ENCODE measurements at places on chromosomes 11 and 22.

GRCh38 chr11:9385327-9385899, 961 bp downstream of the IPO7 start:
- no peak for DNase-seq

- peak; percentile 82 for DNase-seq
These were observed 284.0 kb downstream of the KIRREL3 start for GRCh38 chr11:126716456-126717083.

- no peak for DNase-seq
These were observed 3.0 kb downstream of the MAFF start for GRCh38 chr22:38204784-38205183.

DNA sequence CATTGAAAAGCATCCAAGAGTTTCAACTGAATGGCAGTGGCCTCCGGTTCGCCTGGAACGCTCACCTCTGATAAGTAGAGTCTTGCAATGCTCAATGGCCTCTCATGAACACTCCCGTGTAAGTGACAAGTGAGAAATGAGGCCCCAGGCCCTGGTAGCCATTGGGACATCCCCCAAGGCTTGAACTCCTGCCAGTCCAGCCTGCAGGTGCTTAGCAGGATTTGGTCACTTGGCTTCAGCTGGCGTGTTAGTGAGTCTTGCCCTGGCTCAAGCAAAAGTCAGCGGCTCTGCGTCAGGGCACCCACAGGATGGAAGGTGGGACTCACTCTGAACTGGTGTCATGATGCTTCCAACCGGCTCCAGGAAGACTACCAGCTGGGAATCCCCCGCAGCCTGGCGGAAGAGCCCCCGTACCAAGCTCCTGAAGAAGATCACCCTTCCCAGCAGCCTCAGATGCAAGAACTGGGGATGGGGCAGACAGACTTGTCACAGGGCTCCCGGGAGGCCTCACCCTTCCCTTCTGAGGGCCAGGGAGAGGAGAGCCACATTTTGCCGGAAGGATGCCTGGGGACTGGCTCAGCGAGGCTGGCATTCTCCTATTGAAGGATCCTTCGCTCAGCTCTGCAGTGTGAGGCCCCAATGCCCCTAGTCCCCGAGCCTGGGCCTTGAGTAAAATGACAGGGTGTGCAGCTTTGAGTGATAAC, 19.3 kb downstream of the MB start:
- no peak for DNase-seq

- no peak for DNase-seq
These were observed 320.8 kb downstream of the BLID start for GRCh38 chr11:121795174-121795573.

- no peak for DNase-seq
These were observed 231.4 kb downstream of the BLID start for GRCh38 chr11:121884626-121885025.

DNA sequence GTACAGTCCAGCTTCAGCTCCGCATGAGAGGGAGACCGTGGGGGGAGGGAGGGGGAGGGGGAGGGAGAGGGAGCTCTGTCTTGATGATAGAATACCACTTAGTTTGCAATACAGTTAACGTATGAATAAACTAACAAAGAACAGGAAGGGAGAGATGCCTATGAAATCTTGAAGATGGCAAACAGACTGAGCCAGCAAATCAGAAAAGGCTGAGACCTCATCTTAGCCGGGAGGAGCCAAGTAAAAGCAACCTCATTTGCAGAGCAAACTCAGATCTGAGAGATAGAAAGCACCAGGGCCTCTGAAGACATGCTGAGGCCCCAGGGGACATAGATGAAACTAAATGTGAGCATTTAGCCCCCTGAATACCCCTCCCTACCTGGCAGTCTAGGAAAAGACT, 23.0 kb downstream of the APLP2 start:
- DNase-seq: no peak

DNA sequence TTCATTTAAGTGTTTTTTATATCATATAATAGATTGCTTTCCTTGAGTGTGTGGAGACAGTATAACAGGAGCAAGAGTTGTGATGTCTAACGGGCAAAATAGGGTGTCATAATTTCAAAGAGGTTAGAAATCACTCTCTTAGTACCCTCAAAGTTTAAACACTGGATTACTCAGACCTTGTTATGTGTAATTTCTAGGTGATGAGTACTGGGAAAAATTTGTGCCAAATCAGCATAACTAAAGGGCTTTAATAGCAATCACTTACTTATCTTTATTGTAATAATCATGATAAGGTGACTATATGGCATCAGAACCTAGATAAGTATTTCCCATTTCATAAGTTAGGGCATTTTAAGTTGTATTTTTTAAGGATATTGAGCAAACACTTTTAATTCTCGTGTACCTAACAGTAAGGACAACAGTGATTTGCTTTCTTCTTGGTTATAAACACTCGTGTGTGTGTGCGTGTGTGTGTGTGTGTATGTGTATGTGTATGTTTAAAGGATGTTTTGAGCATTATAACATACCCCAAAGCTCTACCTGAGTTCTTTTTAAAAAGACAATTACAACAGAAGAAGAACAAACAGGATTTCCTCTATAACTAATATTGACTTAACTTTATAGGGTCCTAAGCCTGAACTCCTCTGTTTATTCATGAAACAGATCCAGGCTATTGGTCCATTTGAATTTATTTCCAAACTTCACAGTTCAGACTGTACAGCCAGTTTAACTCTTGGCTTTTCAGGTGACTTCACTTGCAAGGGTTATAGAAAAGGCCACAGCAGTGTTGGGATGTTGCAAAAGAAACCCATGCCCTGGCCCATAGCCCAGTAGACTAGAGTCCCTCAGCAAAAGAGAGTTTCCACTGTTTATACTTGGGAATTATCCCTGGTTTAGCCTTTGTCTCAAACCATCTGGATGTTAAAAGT, 23.7 kb upstream of the PDE3B start:
- no peak for DNase-seq

DNA sequence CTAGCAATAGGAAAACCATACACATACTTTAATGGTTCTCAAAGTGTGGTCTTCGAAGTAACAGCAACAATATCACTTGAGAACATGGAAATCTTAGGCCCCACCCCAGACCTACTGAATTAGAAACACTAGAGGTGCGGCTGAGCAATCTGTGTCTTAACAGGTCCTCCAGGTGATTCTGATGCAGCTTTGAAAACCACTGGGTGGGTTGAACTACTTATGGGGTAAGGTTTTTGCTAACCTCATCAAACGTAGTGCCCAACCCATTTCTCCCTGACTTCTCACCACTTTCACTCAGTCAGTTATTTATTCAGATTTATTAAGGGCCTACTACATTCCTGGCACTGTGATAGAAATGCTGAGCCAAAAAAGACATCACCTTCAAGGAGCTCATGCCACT, 3.7 kb downstream of the MPZL2 start:
- no peak for DNase-seq

- no peak for DNase-seq
These were observed 414.1 kb downstream of the BRD1 start for GRCh38 chr22:49413551-49413950.

- DNase-seq: no peak
These were observed 14.3 kb upstream of the LGALS2 start for GRCh38 chr22:37594237-37594636.

- DNase-seq: no peak
These were observed 14.8 kb downstream of the OR5B3 start for GRCh38 chr11:58391879-58392278.

DNA sequence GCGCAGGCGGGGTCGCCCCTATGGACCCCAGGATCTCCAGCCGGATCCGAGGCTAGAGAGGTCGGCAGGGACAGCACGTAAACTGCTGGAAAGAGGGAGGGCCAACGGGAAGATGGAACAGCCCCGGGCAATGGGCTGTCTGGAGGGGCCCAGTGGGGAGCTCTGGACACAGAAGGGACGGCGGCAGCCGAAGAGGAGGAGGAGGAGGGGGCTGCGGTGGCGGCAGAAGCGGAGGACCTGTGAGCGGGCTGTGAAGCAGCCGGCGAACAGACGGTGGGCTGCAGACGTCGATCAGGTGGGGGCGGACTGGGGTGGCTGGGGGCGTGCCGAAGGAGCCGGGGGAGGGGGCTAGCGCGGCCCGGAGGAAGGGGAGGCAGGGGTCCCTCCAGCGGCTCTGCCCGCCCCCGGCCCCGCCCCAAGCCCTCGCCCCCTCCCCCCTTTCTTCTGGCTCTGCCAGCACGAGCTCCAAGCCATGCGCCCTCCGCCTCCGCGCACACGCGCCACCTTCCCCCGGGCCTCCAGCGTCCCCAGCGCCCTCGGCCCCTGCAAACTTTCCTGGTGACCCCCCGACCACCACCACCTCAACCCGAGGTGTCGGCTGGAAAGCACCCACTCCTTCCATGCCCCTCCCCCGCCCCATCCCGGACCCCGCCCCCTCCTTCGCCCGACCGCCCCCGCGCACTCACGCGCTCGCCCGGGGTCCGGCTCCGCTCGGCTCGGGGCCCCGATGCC, 432 bp downstream of the TNKS1BP1 start:
- peak; percentile 4 for DNase-seq

DNA sequence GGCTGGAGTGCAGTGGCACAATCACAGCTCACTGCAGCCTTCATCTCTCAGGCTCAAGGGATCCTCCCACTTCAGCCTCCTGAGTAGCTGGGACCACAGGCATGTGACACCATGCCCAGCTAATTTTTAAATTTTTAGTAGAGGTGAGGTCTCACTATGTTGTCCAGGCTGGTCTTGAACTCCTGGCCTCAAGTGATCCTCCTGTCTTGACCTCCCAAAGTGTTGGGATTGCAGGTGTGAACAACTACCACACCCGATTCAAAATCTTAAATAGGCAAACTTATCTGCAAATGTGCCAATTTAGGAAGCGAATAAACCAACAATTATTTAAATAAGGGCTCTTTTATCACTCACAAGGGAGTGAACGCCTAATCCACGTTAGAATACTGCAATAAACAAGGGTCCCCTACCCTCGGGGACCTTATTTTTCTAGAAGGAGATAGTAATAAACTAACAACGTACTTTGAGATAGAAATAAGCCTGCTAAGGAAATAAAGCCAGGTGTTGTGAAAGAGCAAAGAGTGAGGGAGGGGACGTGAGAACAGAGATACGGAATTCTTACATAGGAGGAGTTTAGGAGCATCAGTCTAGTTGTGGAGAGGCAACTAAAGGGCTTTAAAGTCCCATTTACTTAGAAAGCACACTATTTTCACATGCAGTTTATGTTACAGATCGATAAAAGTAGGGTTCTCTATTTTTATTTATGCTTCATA, 3.0 kb upstream of the WEE1 start:
- DNase-seq: no peak

DNA sequence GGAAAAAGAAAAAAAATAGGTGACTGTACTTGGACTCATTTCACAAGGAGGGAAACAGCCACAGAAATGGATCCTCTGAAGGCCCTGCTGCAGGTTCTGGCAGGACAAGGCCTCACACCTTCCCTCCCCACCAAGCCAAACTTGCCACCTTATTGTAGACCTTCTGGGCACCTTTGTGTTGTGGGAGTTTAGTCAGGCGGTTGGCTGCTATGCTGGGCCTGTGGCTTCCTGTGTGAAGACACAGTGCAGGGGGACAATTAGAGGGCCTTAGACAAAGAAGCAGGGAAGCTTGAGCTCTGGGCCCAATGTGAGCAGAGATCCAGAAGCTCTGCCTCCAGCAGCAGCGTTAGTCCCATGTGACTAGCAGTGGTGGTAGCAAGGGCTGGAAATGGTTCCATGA, 4.2 kb downstream of the RAB1B start:
- no peak for DNase-seq
